ENCODE measurements at places on chromosomes 4 and X. TPM values are rescaled to one million over a fixed set of nuclear protein-coding genes. Genes with fewer than 3 reads are reported as not detected.

- DNase-seq: no peak
Observed at GRCh38 chr4:119585771-119586170, 42.8 kb downstream of the PDE5A start.

- DNase-seq: no peak
Observed at GRCh38 chrX:113741744-113742143, 842.1 kb upstream of the HTR2C start.

GRCh38 chr4:174928575-174929253, 10.6 kb downstream of the ADAM29 start:
- DNase-seq: no peak

- no peak for DNase-seq
Observed at GRCh38 chrX:112866175-112866574, 25.5 kb upstream of the AMOT start.

- DNase-seq: no peak
Observed at GRCh38 chr4:165874072-165874790, 1.2 kb downstream of the TLL1 start.

DNA sequence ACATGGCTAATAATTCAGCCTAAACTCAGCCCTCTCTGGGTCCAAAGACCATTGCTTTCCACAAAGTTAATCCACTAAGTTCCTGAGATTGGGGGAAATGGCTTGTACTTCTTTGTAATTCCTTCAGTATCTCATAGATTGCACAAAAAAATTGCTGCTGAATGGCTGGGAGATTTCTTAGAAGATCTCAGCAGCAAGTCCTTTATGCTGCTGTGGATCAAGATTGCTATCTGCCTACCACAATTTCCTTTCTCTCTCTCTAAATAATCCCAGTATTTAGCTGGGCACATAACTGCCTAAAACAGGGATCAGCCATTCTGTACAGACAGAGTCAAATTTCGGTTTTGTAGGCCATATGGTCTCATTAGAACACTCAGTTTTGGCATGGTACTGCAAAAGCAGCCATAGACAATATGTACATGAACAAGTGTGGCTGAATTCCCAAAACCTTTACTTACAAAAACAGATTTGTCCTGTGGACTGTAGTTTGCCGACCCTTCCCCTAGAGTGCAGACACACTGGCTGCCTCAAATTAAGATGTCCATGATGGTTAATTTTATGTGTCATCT, 18.5 kb upstream of the HOPX start:
- DNase-seq: no peak

DNA sequence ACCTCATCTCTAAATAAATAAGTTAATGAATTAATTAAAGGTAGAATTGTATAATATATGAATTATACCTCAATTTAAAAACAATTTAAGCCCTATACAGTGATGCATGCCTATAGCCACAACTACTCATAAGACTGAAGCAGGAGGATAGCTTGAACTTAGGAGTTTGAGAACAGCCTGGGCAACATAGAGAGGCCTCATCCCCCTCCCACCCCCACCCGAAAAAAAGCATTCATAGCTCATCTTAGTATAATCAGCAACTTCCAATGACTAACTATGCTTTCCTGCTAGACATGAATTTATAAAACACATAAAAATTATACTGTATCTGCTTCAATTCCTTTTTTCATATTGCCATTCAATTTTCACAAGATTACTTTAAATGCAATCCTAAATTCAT, 1.6 kb downstream of the LRBA start:
- DNase-seq: no peak

GRCh38 chr4:151887031-151887815, 126.4 kb upstream of the GATB start:
- no peak for DNase-seq

DNA sequence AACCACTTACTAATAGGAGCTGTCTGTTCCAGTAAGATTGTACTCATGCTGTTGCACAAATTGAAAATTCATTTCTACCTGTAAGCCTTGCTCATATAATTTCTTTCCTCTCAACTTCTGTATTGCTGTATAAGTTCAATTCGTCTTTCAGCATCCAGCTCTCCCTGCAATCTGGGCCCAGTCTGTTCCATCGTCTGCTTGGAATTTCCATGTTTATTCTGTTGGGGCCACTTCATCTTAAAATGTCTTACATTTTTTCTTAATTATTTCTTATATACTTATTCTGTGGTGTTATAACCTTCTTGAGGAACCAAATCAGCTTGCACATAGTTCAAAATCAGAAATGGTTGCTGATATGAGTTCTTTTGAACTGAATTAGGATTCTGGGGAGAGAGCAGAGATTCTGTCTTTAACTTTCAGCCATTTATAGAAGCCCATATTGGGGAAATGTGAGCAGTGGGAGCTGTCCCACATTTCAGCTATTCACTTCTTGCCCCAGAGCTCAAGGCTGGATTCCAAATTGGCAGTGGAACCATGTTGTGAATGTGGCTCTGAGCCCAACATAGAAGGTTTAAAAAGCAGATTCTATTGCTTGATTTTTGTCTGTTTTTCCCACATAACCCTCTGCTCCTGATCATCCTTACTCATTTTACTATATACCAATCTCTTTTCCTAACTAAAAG, 291.9 kb downstream of the BMPR1B start:
- DNase-seq: no peak

DNA sequence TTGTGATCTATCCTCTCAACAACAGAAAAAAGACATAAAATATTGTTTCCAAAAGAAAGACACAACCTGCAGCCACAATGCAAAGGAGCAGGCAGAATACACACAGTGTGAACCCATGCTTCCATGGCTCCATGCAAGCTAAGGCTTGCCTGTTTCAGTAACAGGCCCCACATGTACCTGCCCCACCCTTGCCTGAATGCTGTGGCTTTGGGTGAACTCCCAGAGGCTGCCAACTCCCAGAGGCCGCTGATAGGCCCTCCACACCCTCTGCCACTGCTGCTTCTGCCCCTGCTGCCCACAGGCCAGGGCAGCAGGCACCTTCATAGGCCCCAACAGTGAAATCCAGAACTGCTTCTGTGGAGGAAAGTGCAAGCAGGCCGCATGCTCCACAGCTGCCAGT, 313.9 kb downstream of the CHIC1 start:
- no peak for DNase-seq

The BST1 gene
- not detected for total RNA-seq

The PTTG2 gene
- not detected for total RNA-seq

The DLG3 gene
- 72.6 TPM for total RNA-seq

The FGB gene
- not detected for total RNA-seq

The EREG gene
- 0.07 TPM for total RNA-seq

The MAGEB17 gene
- not detected for total RNA-seq

The TMPRSS11F gene
- not detected for total RNA-seq
